NCI-H146 (cell line): ENCODE measurements at places on chromosomes 2 and 18.

- no peak for DNase-seq
Observed at GRCh38 chr2:217307023-217307422, 447.2 kb upstream of the TNP1 start.

- DNase-seq, result peak; percentile 73
Observed at GRCh38 chr2:161250864-161251436, 57.3 kb upstream of the PSMD14 start.

- peak; percentile 88 for DNase-seq
Observed at GRCh38 chr2:62340994-62341484, 145.1 kb downstream of the B3GNT2 start.

- no peak for DNase-seq
Observed at GRCh38 chr18:48060346-48060745, 129.9 kb upstream of the SMAD2 start.

DNA sequence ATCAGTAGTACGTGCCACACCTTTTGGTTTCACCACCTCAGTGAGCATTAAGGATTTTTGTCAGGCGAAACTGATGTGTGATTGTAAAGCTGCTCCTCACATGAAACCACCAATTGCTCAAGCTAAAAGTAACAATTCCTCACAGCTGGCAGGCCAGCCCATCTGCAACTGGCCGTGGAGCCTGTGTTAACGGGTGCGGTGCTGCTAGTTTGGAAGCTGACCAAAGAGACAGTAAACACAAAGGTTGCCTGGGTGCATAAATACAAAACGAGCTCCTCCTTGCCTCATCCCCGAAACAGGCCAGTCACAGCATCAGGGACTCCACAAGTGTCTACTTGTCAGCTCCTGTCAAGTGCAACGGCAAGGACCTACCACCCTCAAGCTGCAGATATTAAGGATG lies 32.0 kb downstream of the LGALSL start:
- no peak for DNase-seq

DNA sequence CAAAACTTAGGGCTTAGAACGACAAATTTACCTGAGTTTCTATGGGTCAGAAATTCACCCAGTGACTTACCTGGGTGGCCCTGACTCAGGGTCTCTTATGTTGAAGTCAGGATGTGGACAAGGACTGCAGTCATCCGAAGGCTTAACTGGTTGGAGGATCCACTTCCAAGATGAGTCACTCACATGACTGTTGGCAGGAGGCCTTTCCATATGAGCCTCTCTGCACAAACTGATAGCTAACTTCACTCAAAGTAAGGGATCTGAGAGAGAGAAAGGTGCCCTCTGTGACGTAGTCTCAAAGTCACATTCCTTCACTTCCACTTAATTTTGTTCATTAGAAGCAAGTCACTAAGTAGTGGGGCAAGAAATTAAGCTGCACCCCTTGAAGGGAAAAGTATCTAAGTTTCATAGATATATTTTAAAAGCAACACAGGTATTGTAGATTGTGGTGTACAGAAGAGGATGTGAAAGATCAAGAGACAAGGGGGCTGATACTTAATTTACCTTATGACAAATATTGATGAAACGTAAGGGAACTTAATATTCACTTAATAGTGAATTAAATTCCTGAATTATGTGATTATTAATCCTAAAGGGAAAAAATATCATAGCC lies 48.4 kb downstream of the TANK start:
- no peak for DNase-seq

GRCh38 chr2:95041824-95042442 lies 16.4 kb downstream of the MAL start:
- DNase-seq, result no peak

DNA sequence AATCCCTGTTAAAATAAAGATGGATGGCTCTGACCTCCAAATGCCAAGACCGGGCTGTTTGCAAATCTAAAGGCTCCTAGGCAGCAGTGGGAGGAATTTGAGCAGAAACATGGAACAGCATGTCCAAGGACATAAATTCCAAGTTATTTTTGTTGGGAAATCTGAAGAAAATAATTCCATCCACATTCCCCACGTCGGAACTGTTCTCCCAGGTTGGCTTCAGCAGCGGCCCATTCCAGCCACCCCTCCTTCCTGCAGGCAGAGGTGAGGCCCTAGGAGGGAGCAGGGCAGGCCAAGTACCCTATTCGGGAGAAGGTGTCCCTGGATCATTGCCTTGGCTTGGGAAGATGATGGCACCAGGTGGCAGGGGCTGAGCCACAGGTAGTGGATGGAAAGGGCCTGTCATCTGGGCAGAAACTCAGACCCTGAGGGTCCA lies 117.1 kb downstream of the CAPN13 start:
- DNase-seq, result no peak

DNA sequence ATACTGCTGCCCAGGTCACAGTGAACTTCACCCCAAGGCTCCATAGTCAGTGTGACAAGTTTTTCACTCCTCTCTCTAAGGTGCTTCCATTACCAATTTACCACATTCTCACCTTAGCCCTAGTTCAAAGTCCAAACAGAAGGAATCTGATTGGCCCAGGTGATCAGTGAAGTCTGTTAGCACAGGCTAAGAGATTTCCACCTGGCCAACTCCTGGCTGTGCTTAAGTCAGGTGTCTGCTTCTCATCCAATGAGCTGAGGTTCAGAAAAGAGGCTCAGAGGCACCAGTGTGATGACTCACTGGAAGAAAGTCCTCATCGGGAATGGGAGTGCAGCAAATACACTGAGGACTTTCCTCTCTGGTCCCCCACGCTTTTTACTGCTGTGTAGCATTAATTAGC lies 164.4 kb upstream of the MGAT5 start:
- no peak for DNase-seq

GRCh38 chr2:134522496-134523455 lies 196.0 kb downstream of the TMEM163 start:
- DNase-seq, result peak; percentile 85
